Left forelimb (tissue), 1 donor: ENCODE measurements at places on chromosomes 5 and 9.

DNA sequence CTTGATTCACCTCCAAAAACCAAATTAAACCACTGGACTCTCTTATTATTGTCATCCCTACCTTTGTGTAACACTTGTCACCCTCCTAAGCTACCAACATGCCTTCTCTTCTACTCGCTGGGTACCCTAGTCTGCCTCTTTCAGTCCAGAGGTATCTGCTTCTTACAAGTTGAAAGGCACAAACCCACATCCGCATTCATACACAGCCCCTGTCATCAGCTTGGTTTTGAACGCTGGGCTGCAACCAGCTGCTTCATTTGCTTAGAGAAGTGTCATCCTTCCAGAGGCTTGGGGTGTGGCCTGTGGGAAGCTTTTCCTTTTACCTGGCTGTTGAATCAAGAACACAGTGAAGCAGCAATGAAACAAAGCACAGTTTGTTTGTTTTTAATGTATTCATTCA lies 138.8 kb upstream of the WWC1 start:
- DNase-seq, result no peak

- DNase-seq, result no peak
Observed at GRCh38 chr9:138047469-138048040, 170.0 kb downstream of the CACNA1B start.

GRCh38 chr5:142053426-142054151 lies 40.8 kb upstream of the GNPDA1 start:
- no peak for DNase-seq

DNA sequence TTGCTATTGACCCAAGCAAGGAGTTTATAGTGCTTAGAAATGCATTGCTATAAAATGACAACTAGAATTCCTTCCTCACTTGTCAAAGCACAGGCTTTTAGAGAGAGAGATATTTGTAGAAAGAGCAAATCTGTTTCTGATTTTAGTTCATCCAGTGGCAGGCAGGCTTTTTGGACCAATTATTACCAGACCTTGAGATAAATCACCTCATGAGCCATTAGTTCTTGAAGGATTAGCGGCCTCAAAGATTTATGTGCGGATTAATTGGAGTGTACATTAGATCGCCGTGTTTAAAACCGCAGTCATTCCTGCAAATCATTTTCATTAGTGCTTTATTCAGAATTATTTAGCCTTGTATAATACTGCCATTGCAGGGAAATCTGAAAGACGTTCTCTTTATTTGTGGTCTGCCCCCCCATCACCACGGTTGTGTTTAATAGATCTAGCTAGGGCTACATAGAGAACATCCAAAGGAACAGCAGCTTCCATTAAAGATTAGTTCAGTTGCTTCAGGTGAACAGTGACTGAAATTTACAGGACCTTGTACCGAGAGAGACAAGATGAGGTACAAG lies 28.8 kb upstream of the TJP2 start:
- no peak for DNase-seq

DNA sequence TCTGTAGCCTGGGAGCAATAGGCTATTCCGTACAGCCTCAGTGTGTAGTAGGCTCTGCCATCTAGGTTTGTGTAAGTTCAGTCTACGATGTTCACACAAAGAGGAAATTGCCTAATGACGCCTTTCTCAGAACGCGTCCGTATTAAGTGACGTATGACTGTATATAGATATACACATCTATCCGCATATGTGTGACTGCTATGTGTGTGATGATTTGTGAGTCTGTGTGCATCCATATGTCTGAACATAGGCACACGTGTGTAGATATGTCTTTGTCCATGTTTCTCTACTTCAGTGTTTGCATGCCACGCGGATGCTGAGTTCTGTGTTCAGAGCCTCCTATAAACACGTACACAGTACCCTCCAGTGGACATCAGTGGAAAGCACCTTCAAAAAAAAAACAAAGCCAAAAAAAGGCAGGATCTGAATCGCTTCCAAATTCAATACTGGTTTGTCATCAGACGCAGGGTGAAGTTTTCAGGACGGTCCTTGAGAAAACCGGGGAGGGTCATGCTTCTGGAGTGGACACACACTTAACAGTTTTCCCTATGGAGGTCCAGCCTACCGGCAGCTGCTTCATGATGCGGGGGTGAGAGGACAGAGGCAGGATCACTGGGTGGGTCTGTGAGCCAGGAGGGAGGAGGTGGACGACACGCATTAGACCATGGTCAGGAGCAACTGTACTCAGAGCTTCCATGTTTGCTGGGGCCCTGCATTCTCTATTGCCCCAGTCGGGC lies 29.5 kb upstream of the ALDH1B1 start:
- no peak for DNase-seq

DNA sequence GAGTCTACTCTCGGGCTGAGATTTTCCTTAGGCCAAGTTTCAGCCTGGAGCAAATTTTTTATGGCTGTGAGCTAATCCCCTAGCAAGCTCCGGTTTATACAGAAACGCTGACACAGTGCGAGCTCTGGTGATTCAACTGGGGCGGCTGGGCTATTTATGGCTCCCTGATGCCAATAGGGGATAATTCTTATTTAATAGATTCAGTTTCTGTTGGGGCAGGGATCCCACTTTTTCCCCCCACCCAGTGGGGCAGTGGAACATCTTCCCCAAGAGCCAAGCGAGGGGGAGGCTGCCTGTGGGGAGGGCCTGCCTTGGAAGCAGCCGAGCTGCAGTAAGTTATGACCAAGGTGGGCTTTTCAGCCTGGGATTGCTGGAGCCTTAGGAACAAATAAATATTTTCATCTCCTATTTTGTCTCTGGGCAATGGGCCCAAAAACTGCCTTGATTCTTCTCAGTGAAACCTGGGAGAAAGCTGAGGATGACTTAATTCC lies 129.1 kb downstream of the MACROH2A1 start:
- no peak for DNase-seq

DNA sequence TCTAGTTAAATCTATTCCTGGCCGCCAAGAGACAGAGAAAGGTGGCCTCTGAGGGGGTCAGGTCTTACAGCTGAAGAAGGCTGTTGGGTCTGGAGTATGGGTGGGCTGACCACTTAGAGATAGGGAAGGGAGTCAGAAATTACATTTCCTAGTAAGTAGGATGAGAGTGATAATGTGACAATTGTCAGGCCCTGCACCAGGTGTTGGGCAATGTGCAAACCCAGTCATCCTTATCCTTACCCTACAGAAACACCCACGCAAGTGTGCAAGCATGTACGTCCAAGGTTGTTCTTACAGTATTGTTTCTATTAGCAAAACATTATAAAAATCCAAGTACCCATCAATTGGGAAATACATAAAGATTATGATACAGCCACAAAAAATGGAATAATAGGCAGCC lies 9.5 kb downstream of the SPAAR start:
- DNase-seq, result no peak

DNA sequence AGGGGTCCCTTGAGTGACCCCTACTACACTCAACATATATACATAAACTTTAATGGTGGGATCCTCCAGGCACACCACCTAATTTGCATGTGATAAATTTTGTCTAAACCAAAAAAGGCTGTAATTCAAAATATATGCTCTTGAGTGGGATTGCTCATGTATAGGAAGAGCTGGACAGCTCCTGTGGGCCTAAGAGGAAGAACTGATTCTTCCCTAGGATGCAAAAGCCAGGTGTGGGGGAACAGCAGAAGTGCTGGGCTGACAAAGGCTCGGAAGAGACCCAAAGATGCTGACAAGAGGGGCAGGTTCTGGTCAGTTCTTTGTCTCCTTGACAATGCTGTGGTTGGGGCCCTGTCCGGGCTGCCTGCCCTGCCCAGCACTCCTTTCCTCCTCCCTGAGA lies 43.9 kb downstream of the PCDH1 start:
- DNase-seq, result no peak

GRCh38 chr5:43636076-43636475 lies 33.1 kb downstream of the NNT start:
- no peak for DNase-seq

GRCh38 chr9:78746010-78746409 lies 449.1 kb downstream of the PSAT1 start:
- no peak for DNase-seq

- DNase-seq, result no peak
Observed at GRCh38 chr9:126295936-126296600, 30.6 kb upstream of the MVB12B start.
